Stimulated activated CD4-positive, alpha-beta T cell treated with anti-CD3 and anti-CD28 coated beads, Interleukin-15, amount 100 ng/mL, for 1 hour (primary cell): ENCODE measurements at places on chromosomes 6 and 20.

GRCh38 chr6:100850174-100850573 lies 31.0 kb downstream of the ASCC3 start:
- no peak for DNase-seq

DNA sequence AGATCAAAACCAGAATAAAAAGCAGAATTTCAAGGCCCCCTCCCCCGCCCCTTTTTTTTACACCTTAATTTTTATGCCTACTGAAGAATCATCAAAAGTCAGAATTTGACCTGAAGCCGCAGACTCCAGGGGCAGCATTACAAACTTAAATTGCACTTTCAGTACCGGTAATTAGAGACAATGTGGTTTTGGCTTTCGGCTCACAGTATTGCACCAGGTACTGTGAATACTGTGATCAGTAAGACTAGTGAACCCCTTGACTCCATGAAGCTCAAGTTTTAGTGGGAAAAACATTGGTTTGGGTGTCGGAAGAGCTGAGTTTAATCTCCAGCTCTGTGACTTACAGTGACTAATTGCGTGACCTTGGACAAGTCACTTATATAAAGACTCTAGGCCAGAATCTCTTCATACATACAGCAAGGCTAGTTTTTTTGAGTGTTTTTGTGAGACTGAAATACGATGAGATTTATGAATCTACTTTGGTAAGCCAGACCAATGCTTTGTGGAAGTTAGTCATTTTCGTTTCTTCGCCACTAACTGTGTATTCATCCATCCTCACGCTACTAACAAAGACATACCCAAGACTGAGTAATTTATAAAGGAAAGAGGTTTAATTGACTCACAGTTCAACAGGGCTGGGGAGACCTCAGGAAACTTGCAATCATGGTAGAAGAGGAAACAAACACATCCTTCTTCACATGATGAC lies 114.7 kb downstream of the SASH1 start:
- no peak for DNase-seq

DNA sequence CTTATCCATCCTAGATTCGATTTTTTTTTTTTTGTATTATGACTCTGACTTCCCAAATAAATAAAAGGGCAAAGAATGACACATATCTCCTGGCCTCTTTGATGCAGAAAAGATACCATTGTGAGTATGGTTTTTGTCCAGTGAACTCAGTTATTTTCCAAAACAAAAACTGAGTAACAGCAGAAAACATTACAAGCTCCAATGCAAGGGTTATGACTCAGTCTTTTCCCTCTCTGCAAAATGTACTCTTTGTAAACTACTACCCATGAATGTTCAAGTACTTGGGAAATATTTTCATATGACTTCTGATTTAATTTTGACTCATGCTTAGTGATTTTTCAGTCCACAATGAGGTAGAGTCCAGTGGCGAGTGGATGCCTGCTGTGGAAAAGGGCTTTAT lies 355.3 kb downstream of the RNF144B start:
- DNase-seq: no peak

DNA sequence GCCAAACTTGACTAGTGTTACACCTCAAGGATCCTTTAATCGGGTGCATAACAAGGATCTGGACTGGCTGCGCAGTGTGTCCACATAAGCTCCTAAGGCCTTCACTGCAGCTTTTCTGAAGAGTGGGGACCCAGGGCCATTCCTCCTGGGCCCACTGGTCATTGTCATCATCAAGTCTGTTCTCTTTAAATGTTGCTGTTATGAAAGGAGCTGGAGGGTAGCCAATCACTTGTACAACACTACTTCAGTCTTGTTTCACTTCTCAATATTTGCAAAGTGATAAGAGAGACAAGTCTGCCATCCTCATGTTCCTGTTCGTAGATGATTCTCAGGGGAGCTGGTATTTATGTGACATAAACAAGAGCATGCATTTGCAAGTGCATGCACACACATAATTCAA lies 149.8 kb downstream of the SYNDIG1 start:
- DNase-seq: no peak

DNA sequence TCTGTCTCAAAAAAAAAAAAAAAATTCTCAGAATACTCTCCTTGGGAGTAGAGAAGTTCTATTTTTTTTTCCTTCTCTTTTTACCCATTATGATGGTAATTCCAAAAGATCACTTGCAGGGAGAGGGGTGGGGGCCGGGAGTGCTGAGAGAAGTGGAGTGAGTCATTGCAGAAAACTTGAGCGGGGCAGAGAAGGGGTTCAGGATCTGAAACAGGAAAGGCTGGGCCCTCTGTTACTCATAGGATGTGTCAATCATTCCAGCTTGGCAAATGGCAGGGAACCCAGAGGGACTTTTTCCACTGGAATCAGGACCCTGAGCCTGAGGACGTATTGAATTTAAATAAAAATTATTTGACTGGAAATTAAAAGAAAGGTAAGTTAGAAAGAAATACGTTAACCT lies 111.4 kb upstream of the ARMC2 start:
- no peak for DNase-seq

DNA sequence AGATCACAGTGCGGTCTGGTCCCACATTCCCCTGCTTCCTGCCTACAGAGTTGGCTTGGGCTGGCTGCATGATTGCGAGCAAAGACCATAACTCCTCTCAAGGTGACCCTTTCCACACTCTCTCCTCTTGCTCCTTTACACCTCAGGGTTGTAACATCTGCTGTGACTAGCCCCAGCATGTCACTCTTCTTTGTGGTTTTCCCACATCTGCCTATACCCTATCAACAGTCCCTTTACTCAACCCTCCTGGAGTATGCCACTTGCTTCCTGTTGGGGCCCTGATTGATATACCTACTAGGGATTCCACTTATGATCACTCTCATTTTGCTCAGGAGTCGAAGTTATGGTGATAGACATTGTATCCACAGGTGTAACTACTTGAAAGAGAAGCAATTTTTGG lies 58.9 kb upstream of the SGK1 start:
- DNase-seq: no peak

GRCh38 chr6:103122766-103123601 lies 1729.5 kb downstream of the GRIK2 start:
- DNase-seq: no peak

- DNase-seq: no peak
These were observed 124.9 kb downstream of the ADAT2 start for GRCh38 chr6:143325379-143326140.

DNA sequence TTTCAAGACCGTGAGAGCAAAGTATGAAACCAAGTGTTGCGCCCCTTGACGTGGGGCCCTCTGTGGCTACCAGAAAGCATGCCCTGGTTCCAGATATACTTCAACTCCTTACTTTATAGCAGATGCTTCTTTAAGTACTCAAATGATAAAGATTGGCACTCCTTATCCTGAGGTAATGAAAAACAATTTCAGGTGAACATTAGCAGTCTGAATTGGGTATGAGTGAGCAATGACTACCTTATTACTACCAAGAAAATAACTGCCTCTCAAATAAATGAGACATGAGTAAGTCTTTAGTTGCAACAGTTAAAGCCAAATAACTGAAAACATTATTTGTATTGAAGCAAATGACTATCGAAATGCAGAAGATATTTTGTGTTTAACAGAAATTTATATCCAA lies 408.7 kb downstream of the MMUT start:
- no peak for DNase-seq
